ENCODE measurements at places on chromosomes 3 and 15.

DNA sequence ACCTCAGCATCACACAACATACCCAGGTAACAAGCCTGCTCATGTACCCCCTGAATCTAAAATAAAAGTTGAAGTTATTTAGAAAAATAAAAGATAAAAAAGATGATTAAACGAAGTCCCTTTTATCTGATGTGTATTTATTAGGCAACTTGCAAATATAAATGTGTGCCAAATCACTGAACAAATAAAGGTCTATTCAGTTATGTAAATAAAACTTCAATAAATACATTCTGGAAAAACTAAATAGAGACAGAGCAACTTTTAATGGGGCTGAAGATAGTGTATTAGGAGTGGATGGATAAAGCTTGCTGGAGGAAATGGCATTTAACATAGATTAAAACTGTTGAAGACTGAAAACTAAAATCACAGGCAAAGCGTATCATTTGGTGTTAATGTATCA, 678.0 kb upstream of the GRM7 start:
- no peak for DNase-seq

- no peak for DNase-seq
Measured at GRCh38 chr3:13626396-13626795, 77.5 kb downstream of the FBLN2 start.

DNA sequence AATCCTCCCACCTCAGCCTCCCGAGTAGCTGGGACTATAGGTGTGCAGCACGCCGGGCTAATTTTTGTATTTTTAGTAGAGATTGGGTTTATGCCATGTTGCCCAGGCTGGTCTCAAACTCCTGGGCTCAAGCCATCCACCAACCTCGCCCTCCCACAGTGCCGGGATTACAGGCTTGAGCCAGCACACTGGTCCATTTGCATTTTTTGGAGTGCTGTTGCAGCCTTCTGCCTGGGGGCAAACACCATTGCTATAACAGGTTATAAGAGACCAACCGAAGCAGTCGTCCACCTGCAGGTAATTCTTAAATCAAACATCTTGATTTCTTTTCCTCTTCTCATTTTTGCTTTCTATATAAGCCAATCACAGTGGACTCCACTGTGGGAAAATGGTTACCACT, 27.7 kb downstream of the ACKR4 start:
- DNase-seq: no peak

- no peak for DNase-seq
Measured at GRCh38 chr3:197331131-197331530, 32.7 kb upstream of the DLG1 start.

- DNase-seq: no peak
Measured at GRCh38 chr15:35443376-35443775, 102.6 kb downstream of the DPH6 start.

GRCh38 chr3:128917291-128917690, 37.9 kb downstream of the ACAD9 start:
- DNase-seq: no peak

DNA sequence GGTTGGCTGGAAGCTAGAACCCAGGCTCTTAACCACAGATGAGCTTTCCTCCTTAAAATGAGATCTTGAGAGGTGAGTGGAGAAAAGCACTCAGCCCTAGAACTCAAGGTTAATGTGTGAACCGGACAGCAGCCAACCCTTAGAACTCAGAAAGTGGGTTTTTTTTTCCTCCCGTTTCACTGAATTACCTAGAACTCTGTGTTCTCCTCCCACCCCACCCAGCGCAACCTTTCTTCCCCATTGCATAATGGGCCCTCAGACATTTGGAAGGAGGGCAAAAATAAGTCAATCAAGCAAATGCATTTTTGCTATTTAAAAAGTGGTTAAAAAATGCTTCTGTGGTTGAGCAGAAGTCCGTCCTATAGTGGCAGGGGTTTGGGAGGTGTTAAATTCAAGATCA, 36.7 kb downstream of the POC1A start:
- DNase-seq: no peak

DNA sequence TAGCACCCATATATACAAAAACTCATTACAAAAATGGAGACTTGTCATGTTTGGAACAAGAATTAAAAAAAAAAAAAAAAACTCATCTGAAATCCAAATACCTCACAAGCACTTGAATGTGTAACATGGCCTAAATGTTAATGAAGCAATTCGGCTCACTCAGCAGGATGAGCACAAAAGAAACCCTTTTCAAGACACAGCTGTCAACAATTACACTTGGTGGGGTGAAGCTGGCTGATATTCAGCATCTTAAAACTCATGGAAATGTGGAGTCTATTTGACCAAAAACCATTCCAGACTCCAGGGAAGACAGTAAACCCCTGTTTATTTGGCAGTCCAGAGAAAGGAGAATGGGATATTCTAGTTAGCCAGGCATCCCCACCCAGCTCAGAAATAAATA, 205.4 kb upstream of the TSC22D2 start:
- DNase-seq: no peak

DNA sequence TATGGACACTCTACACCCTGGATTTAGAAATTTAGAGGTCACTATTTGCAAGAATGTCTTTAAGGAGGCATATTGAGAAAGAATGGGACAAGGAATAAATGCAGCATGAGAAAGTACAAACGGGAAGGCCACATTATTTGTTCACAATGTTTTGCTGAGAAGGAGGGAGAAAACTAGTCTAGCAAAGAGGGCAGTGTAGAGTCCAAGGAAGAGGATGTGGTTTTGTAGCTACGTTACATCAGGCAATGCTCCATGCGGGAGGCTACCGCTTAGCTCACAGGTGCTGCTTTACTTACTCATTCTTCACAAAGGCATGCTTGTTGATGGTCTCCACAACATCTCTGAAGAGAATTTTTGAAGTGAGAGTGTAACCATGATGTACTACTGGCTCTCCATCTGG, 191.1 kb downstream of the PLCH1 start:
- no peak for DNase-seq

GRCh38 chr3:20645340-20645739, 459.3 kb upstream of the SGO1 start:
- no peak for DNase-seq

DNA sequence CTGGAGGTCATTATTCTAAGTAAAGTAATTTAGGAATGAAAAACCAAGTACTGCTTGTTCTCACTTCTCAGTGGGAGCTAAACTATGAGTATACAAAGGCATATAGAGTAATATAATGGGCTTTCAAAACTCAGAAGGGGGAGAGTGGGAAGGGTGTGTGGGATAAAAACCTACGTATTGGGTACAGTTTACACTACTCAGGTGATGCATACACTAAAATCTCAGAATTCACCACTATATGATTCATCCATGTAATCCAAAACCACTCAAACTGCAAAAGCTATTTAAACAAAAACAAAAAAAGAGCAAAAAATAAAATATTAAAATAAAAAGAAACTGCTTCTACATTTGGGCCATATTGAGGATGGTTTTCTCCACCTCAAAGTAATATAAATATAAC, 623.3 kb downstream of the NSUN3 start:
- no peak for DNase-seq

DNA sequence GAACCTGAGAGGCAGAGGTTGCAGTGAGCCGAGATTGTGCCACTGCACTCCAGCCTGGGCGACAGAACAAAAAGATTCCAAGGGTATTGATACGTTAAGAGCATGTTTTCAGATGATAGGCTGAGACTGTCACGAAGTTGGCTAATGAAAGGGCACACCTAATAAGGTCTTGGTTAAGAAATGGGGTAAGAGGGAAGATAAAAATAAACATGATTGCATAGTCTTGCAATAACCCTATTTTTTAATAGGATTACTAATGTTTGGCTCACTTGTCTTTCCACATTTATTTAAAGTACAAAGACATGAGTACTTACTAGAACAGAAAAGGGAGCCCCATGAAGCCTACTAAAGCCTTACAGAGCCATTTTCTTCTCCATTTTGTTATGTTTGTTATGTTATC, 109.0 kb downstream of the FRMD4B start:
- no peak for DNase-seq

DNA sequence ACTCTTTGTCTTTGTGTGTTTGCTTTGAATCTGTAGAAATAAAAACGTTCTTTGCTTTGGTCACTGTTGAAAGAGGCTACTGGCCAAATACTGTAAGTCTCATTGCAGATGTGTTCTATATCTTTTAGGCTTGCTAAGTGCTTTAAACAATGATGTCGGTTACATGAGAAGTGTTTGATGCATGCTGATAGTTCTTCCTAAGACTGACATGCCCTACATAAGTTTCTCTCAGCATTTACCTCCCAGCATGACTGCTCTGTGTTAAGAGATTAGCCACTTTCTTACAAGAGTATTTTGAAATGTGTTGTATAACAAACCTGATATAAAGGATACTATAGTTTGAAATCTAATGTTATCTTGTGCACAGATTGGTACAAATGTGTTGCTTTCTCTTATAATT, 1088.7 kb downstream of the NSUN3 start:
- DNase-seq: no peak

- DNase-seq: no peak
Measured at GRCh38 chr3:71570546-71570945, 13.0 kb downstream of the FOXP1 start.

- DNase-seq: peak; percentile 21
Measured at GRCh38 chr3:156150434-156151066, 30.2 kb downstream of the KCNAB1 start.

DNA sequence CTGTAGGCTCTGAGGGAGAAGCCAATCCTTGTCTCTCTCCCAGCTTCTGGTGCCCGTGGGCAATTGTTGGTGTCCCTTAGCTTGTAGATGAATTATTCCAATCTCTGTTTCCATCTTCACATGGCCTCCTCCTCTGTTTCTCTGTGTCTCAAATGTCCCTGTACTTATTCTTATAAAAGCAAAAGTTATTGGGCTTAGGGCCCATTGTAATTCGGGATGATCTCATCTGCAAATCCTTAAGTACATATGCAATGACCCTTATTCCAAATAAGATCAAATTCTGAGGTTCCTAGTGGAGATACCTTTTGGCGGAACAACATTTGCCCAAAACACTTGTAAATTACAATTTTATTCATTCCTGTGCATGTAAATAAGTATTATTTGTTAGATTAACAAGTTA, 147.4 kb upstream of the EPHA3 start:
- no peak for DNase-seq

GRCh38 chr15:73928971-73929627, 2.8 kb downstream of the LOXL1 start:
- no peak for DNase-seq

- DNase-seq: no peak
Measured at GRCh38 chr3:81406318-81406717, 355.1 kb downstream of the GBE1 start.

All from activated CD4-positive, alpha-beta T cell treated with anti-CD3 and anti-CD28 coated beads for 4 hours (primary cell).